ENCODE measurements at places on chromosomes 5 and 9.
A peak's percentile ranks its signal among the peaks of the same experiment; 100 is the strongest.

GRCh38 chr5:17929171-17929570, 294.9 kb downstream of the TAF11L14 start:
- DNase-seq: no peak

DNA sequence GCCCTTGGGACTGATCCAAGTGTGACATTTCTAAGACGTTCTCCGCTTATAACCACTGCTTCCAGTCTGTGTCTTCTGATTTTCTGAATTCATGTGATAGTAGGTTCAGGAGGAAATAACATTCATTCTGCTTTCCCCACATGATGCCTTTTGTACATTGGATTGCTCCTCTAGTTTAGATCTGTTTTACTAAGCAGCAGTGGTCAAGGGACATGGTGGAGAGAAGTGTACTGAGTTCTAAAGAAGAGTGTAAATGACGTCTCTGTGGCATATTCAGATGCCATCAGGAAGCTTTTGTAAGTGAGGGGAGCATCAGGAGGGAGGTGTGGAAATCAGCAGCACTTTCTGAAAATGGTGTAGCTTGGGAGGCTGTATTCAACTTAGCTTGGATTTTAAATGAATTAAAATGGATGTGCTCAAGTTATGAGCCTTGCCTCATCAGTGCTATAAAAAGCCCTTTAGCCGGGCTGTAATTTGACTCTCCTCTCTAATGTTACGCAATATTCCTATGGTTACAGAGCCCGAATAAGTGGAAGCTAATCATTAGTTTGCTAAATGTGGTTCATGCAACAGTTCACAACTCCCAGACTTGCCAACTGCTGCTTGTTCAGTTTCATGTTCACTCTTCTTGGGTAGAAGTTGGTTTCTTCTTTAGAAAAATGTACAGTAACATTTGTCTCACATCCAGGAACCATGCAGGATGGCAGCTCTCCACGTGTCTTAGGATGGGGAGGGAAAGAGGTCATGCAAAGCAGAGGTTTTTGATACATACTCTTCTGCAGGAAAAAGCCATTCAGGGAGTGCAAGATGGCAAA, 281.3 kb downstream of the ARHGAP26 start:
- no peak for DNase-seq

DNA sequence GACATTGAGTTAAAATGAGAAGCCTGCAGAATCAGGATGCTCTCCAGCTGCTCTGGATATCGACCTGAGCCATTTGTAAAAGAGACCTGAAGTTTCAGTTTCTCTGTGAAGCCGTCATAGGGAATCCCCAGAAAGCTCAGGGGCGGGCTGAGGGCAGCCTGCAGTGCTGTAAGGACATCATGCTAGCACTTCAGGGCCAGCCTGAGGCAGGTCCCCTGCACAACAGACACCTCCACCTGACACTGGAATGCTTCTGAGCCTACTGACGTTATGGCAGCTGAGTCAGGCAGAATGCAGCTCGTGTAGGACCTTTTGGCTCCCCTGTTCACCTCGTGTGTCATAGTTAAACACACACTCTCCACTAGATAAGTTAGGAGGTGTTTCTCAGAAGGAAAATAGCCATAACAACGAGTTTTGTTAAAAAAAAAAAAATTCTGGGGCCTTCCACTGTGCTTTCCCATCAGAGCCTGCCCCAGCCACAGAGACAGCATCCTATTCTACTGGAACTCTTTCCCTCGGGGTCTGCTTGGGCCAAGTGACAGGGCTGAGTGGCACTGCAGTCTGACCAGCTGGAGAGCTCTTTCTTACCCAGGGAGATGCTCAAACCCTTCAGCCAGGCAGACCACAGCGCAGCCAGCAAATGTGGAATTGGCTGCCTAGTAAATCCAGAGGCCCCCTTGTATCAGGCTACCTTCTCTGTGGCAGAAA, 354.9 kb downstream of the DIRAS2 start:
- peak; percentile 15 for DNase-seq

DNA sequence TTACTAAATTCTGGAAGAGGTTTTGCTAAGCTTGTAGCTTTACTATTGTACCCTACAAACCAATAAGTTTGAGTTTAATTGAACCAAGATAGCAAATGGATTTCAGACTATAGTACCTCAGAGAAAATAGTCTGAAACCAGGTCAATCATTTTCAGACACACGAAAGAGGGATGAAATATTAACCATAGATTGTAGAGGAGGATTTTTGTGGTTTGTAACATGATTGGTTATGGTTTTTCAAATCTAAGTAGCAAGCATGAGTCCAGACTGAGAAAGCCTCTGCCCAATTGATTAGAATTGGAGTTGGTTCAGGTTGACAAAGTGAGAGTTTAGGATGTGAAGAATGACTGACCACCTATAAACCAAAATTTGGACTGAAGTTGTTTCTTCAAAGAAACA, 562.7 kb upstream of the DMAC1 start:
- DNase-seq: no peak

DNA sequence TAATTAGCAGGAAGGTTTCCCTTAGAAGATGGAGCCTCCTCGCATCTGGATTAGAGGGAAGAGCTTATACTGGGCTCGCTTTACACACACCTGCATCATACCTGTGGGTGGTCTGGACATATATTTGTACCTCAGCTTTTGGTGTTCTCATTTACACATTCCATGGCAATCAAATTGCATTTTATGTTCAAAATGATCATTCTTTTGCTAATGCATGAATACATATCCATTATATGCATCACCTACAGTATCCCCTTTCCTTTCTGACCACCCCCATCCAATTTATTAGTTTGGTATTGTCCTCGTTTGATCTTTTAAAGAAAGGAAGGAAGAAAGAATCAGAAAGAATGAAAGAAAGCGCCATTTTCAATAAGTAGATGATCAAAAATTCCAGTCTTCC, 251.5 kb downstream of the SLF1 start:
- no peak for DNase-seq

DNA sequence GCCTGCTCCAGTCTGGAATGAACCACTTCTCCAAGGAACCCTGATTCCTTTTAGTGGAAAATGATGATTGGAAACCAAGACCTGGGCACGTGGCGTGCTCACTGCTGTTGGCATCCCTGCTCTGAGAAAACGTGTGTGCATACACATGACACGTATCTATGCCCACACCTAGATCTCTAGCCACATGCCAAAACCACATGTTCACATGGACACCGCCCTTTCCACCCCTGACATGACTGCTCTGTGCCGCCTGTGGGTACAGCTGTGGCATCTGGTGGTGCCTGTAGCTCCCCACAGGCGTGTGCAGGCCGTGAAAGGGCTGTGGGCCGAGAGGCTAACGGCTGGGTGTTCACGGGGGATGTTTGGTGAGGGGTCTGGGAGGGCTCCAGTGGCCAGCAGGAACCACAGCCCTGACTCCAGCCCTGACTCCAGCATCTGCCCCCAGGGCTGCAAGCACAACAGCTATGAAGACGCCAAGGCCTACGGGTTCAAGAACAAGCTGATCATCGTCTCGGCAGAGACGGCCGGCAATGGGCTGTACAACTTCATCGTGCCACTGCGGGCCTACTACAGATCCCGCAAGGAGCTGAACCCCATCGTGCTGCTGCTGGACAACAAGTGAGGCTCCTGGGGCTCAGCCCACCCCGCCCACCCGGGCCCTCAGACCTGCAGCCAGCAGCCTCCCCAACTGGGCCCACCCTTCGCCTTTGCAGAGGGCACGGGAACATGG, 75.1 kb downstream of the KCNT1 start:
- DNase-seq: no peak

- no peak for DNase-seq
Observed at GRCh38 chr9:115212832-115213231, 94.9 kb upstream of the TNC start.

DNA sequence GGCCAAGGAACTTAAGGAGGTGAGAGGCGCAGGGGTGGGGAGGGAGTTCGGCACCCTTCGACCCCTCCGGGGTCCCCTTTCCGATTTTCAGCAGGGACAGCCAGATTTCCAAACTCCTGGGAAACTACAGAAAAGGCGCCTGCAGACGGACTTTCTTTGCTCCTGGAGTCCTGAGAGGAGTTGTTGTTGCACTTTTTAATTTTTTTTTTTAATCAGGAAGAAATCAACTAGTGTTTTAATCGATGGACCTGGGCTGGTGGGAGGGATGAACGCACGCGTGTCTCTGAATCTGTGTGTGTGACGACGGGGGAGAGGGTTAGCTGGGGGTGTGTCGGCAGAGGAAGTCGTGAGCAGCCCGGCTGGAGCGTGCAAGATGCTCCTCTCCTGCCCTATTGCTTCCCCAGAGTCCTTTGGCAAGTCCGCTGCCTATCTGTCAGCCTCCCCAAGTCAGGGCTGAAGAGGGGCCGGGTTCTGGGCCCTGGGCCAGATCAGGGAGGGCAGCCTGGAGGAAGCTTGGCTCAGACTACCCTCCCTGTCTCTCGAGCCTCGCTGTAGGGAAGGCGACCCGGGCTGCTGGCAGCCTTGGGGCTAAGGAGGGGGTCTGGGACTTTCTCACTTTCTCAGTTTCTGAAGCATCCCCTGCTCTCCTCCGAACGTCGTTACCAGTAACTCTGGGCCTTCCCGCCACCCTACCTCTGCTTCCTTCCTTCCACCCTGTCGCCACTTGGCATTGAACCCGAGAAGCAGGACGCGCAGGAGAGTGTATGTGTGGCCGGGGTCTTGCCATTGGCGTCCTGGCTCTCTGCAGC, 731 bp downstream of the PRR16 start:
- DNase-seq: no peak

- DNase-seq: no peak
Observed at GRCh38 chr5:109756543-109757185, 66.9 kb downstream of the MAN2A1 start.

DNA sequence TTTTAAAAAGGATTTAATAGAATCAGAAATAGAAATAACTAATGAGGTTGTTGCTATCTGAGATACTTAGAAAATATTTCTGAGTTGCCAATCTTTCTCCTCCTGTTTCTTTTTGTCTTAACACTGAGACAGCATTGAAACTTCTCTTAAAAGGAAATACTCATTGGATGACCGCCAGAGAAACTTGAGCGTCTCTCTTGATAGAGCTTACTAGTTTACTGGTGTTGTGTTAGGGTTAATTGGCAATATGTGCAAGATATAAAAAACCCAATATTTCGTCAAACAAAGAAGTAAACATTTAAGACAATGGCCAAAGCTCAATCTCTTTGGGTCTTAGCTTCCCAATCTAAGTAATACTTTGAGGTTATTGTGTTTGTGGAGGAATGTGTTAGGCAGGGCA, 176.4 kb upstream of the CHD1 start:
- no peak for DNase-seq

DNA sequence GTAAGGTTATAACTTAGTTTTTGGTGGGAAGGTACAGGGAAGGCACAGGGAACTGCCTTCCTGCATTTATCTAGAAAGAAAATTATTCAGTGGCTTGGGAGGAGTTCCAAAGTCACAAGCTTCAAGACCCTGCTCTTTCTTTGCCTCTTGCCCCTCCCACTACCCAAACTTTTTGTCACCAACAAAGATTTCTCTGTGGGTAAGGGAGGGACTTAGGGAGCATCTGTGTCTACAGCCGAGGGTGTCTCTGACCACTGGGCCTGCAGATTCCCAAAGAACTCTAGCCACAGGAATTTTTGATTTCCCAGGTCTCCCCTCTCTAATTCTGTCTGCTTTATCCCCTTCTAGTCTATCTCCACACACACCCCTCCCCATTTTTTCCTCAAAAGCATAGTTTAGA, 2.1 kb downstream of the ECSCR start:
- DNase-seq: no peak

GRCh38 chr9:12640016-12640587, 53.1 kb upstream of the TYRP1 start:
- no peak for DNase-seq

DNA sequence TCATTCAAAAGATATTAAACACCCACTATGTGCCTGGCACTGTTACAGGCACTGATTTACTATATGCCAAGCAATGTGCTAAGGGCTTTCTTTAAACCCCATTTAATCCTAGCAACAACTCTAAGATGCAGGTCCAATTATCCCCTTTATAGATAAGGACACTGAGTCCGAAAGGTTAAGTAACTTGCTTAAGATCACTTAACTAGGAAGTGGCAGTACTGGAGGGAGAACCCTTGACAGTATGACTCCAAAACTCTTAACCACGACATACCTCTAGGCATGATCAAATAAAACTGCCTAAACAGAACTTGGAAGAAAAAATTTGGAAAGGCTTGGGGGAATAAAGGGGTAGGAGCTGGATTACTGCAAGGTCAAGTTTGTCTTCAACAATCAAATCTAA, 1.7 kb downstream of the RAB14 start:
- no peak for DNase-seq

- peak; percentile 25 for DNase-seq
Observed at GRCh38 chr5:73387601-73388305, 60.8 kb downstream of the FOXD1 start.

DNA sequence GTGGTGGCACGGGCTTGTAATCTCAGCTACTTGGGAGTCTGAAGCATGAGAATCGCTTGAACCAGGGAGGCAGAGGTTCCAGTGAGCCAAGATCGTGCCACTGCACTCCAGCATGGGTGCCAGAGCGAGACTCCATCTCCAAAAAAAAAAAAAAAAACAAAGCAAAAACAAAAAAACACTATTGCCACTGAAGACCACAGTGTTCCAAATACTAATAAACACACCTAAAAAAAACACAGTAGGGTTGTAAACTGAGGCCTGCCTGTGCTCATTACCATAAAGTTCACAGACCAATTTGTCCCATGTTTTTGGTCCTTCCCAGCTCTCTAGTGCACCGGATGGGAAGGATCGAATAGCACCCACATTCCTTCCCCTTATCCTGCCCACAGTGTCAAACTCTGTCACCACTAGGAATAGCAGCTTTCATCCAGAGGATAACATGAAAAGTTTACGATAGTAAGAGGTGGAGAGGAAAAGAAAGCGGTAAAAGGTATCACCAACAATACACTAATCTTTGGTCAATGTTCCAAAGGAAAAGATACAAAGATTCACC, 49.2 kb downstream of the MYO10 start:
- no peak for DNase-seq

Data from activated naive CD4-positive, alpha-beta T cell treated with Interleukin-2 at 50 U/mL for 16 hours (primary cell).